ENCODE measurements at places on chromosomes 1 and 21.

- peak; percentile 45 for DNase-seq
These were observed 2.0 kb upstream of the NID1 start for GRCh38 chr1:236066828-236067386.

DNA sequence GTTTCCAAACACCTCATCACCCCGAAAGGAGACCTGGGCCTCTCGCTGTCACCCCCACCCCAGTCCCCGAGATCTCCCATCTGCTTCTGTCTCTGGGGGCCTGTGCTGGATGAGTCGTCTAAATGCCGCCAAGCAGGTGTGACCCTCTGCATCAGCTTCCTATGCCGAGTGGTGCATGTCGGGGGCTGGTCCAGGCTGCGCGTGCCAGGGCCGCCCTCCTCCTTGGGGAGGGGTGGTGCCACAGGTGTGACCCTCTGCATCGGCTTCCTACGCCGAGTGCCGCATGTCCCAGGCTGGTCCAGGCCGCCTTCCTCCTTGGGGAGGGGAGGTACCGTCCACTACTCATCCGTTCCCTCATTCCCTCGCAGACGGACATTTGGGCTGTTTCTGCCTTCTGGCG lies 115.7 kb downstream of the PRDM16 start:
- DNase-seq, result no peak

DNA sequence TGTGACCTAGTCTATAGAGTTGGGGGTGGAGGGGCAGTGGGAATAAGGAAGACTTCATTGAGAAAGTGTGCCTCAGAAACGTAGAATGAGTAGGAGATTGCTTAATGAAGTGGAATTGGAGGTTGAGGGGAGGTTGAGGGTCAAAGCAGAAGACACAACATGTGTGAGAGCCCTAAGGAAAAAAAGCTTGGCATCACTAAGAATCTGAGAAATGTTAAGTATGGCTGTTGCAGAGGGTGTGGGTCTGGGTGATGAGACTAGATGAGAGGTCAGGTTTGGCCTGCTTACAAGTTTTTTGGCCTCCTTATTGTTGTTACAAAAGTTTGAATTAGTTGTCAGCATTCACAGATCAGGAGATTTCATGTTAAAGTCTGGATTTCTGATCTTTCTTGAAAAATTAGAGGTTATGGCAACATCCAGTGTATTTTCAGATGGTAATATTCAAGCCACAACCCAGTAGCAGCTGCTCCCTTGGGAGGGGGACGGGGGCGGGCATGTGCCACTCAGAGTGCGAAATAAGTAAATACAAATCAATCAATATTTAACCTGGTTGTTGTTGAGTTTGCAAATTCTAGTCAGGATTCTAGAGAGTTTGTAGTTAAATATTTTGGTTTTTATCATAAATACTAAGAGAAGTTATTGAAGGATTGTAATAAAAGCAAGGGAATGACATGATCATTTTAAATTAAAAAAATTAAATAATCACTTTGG lies 4.3 kb downstream of the MAN1A2 start:
- DNase-seq, result no peak

DNA sequence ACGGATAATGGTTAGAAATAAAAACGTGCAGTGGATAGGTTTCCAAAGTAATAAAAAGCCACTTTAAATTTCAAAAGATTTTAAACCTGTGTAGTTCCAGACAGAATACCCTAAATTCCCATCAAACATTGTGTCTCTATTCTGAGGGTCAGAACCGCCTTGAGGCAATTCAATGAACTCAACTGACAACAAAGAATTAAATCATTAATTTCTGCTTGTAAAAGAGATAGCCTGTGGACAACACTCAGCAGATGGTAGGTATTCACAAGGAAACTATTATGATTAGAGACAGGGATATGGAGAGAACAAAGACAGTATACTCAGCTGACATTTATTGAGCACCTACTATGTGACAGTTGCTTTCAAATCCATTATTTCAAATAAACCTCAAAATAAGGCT lies 35.1 kb upstream of the JUN start:
- no peak for DNase-seq

DNA sequence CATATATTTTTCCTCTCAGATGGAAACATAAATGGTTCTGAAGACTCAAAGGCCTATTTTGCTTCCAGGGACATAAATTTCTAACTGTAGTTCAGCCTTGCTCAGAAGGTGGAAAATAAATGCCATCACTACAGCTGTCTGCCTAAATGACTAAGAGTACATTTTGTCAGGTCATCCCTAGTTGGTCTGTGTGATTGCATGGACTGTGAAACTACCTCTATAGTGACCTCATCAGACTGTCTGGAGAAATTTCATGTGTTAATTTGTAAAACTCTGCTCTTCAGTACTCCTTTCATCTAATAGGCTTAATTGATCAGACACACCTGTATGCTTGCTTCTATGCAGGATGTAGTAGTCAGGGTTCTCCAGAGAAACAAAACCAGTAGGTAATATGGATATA lies 886.9 kb downstream of the AMY1C start:
- DNase-seq, result no peak

DNA sequence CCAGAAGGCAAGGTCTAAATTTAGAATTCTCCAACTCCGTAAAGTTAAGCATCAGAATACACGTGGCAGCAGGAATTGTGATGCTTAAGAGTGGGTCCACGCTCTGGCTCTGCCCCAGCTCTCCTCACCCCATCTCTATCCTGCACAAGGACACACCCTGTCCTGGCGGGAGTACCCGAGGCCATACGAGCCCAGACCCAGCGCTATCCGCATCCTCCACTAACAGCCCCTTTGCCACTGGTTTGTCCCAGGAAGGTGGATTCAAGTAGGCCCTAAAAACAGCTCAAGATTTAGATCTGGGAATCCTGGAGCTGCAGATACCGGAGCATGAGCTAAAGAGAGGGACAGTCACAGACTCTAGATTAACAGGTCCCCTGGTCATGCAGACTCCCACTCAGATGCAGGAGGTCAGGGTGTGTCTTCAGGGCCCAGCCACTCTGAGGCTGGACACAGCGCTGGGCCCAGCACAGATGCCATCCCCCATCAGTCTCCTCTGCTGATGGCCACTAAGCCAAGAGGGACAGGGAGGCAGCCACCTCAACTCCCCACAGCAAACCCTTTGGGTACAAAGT lies 393.3 kb downstream of the NPHP4 start:
- no peak for DNase-seq

GRCh38 chr21:25709684-25710265 lies 24.9 kb downstream of the ATP5PF start:
- no peak for DNase-seq

- DNase-seq, result no peak
These were observed 173.6 kb downstream of the PTGER3 start for GRCh38 chr1:70874063-70874462.

- DNase-seq, result no peak
These were observed at the start of gene BCAN for GRCh38 chr1:156641761-156642264. Gene BCAN (plus strand): TSS chr1:156642117. CDS start chr1:156646055, 3,938 bp downstream.

DNA sequence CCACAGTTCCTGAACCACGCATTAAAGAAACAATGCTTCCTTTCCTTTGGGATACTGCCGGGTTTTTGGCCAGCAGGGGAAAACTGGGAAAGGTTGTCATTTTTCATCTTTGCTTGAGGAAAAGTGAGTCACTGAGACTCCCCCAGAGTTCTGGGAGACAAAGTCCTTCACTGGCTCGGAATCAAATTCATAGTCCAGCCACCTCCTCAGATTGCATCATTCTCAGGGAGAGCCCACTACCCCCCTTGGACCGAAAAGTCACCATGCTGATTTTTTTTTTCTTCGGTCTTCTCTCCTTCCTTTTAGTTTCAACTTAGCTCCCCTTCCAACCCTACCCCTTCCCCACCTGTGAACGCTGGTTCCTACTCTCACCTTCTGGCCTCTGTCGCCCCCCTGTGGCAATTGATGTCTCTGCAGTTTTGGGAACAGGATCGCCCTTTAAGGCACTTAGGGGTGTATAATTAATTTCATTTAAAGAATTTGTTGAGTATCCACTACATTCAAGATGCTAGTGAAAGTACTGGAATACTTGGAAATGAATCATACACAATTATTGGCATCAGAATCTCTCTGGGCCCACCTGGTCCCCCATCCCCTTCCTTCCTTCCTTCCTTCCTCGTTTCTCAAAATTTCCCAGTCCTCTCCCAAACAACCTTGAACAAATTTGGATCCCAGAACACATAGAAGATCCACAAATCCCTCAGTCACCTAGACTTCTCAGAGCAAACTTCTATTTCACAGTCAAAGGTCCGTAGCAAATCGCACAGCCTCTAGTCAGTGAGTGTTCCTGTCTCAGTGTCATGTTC lies 6.9 kb downstream of the ACKR1 start:
- no peak for DNase-seq

- DNase-seq, result no peak
These were observed 5.4 kb downstream of the JUN start for GRCh38 chr1:58778385-58779000.

GRCh38 chr1:195345149-195345548 lies 1263.1 kb downstream of the KCNT2 start:
- DNase-seq, result no peak

- DNase-seq, result no peak
These were observed 49.2 kb downstream of the MRPL39 start for GRCh38 chr21:25558123-25558522.

GRCh38 chr1:29860056-29860455 lies 623.7 kb downstream of the PTPRU start:
- DNase-seq, result no peak

GRCh38 chr1:116130356-116130755 lies 19.2 kb downstream of the MAB21L3 start:
- no peak for DNase-seq

GRCh38 chr1:174337000-174337681 lies 110.6 kb upstream of the GPR52 start:
- no peak for DNase-seq

- DNase-seq, result no peak
These were observed 110.1 kb downstream of the SLC45A1 start for GRCh38 chr1:8427986-8428385.

- no peak for DNase-seq
These were observed 25.6 kb upstream of the RGS13 start for GRCh38 chr1:192610112-192610889.

GRCh38 chr1:85656948-85657347 lies 51.3 kb downstream of the ZNHIT6 start:
- no peak for DNase-seq

- peak; percentile 50 for DNase-seq
These were observed 7.0 kb downstream of the EFNA3 start for GRCh38 chr1:155085504-155086127.

DNA sequence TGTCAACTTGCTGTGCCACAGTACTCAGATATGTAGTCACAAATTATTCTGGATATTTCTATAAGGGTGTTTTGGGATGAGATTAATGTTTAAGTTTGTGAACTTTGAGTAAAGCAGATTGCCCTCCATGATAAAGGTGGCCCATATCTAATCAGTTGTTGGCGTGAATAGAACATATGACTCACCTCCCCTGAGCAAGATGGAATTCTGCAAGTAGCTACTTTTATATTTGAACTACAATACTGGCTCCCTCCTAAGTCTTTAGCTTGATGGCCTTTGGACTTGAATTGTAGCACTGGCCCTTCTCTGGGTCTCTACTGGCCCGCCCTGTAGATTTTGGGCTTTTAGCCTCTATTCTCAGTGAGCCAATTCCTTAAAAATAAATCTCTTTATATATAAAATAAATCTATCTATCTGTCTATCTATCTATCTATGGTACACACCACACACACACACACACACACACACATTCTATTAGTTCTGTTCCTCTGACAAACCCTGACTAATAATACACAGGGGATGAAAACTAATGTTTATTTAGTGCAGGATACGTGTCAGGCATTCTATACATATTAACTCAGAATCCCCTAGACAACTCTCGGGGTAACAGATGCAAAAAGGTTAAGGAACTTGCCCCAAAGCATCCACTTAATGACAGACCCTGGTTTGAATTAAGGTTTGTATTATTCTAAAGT lies 37.9 kb upstream of the PDC start:
- no peak for DNase-seq

- DNase-seq, result no peak
These were observed 66.4 kb upstream of the BTG3 start for GRCh38 chr21:17679002-17679600.

GRCh38 chr1:221810406-221810805 lies 68.5 kb upstream of the DUSP10 start:
- DNase-seq, result no peak

DNA sequence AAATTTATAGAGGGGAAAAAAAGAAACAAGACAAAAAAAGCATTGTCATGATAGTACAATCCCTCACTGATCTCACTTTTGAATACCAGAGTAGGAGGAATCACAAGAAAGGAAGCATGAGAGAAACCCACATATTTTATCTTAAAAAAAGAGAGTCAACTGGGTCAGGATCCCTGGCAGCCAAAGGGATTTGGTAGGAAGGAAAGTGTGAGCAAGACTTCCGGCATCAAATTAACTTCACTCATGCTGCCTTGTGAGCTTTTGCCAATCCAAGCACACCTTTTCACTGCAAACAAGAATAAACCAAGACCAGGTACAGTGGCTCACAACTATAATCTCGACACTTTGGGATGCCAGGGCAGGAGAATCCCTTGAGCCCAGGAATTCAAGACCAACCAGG lies 53.1 kb downstream of the SLC9C2 start:
- no peak for DNase-seq

GRCh38 chr21:39363607-39364555 lies 15.0 kb upstream of the HMGN1 start:
- DNase-seq, result no peak

- DNase-seq, result no peak
These were observed 54.9 kb downstream of the DMRTA2 start for GRCh38 chr1:50368179-50369007.

DNA sequence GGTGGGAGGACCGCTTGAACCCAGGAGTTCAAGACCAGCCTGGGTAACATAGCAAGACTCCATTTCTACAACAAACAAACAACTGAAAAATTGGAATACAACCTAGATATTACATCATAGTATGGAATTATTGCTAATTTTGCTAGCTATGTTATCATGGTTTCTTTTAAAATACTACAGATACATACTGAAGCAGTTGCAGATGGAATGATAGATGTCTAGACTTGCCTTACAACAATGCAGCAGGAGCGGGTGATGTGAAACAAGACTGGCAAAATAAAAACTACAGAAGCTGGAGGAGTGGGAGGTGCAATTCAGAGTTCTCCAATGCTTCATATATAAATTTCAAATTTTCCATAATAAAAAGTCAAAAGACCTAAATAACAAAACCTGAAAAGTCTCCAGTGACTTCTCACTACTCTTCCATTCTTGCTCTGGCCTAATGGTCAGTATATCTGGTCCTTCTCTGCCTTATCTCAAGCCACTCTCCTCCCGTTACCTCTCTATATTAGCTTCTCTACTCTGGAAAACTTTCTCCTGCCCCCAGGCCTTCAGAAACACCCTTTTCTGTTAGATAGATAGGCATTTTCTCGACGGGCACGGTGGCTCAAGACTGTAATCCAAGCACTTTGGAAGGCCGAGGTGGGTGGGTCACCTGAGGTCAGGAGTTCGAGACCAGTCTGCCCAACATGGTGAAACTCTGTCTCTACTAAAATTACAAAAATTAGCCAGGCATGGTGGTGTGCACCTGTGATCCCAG lies 28.5 kb upstream of the TMEM200B start:
- no peak for DNase-seq

Measured in stimulated activated CD4-positive, alpha-beta T cell treated with anti-CD3 and anti-CD28 coated beads, TNF-alpha, amount 100 ng/mL, for 1 hour (primary cell).